ENCODE measurements at places on chromosomes 5 and 9.

GRCh38 chr5:75847561-75848021 is 130.4 kb upstream of the POC5 start:
- no peak for DNase-seq

- no peak for DNase-seq
These were observed 197.6 kb downstream of the NR3C1 start for GRCh38 chr5:143205883-143206195.

GRCh38 chr5:154211641-154212390 is 21.3 kb downstream of the GALNT10 start:
- DNase-seq: no peak

- DNase-seq: no peak
These were observed 3.7 kb upstream of the B4GALT7 start for GRCh38 chr5:177595991-177596774.

GRCh38 chr9:94746541-94747370 is 20.3 kb downstream of the AOPEP start:
- DNase-seq: no peak

DNA sequence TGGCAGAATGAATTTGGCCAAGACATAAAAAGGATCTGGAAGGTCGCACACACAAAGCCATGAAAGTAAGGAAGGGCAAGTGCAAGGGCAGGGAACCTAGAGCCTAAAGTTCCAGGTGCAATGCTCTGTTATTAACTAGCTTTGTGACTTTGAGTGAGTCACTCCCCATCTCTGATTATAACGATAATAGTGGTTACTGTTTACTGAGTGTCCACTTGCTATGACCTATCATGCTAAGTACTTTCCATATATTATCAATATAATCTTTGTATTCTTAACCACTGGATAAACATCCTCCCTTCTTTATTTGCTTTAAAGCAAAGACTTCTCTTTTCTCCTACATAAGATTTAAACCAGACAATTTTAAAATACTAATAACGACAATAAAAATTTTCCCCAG is 504.6 kb upstream of the BRINP1 start:
- no peak for DNase-seq

DNA sequence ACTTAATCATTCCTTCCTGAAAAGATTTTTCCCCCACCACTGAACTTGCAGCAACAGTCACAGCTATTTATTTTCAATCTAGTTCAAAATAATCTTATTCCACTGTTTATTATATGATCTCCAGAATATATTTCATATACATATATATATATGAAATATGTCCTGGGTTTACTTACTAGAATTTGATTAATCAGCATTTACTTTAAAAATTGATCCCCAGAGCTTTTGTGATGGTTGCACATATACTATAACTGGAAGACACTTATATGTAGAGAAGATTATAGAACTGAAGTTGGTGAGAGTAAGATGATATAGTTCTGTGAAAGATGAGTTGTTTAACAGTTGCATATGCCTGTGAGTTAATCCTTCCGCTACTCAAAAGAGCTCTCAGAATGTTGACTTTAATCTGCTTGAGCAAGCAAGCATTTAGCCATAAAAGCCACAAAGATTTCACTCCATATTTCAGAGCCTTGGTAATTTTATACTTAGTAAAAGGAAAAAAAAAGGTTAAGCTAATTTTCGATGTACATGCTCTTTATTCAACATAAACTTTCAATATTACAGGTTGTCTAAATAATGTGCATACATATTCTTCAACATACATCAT is 399.3 kb upstream of the CDH9 start:
- no peak for DNase-seq

- no peak for DNase-seq
These were observed 212.4 kb downstream of the MAPKAP1 start for GRCh38 chr9:125494653-125494915.

DNA sequence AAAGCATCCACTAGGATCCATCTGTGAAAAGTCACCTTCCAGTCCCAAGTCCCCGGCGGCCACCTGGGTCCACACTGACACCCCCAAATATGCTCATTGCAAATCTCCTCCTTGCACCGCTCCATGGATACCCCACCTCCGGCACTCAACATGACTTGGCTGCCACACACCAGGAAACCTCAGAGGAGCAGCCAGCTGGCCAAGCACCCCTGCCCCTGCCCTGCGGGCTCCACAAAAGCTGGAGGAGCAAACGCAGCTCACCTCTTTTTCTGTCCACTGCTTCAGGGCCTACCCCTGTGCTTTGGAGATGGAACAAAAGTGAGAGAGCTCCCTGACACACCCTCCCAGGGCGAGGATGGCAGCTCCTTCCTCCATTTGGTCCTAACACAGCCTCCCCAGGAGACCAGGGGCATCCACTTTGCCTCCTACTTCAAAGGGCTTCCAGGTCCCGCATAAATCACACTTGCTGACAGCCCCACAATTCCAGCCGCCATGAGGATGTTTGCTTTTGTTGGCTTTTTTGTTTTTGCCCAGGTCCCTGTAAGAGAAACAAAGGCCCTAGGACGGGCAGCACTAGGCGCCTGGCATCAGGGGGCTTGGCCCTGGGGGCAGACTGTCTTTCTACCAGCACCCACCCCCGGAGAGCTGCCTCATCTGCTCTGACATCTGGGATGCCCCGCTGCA is 14.8 kb downstream of the ROR2 start:
- no peak for DNase-seq

- no peak for DNase-seq
These were observed 125.1 kb downstream of the HACD4 start for GRCh38 chr9:20906326-20906725.

DNA sequence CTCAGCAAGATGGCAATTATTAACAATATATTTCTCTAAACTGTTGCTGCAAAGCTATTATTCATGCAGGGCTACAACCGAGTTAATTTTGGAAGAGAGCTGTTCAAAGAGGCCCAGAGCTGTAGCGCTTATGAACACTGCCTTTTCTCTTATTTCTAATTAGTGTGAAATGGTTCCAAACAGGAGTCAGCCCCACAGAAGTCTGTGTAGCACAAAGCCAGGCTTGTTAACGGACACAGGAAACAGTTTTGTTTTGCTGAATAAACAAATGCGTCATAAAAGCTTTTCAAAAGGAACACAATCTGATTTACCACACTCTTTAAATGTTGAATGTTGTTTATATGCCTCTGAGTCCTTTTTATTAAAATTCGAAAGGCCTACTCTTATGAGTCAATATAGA is 396.5 kb downstream of the ANXA1 start:
- no peak for DNase-seq

DNA sequence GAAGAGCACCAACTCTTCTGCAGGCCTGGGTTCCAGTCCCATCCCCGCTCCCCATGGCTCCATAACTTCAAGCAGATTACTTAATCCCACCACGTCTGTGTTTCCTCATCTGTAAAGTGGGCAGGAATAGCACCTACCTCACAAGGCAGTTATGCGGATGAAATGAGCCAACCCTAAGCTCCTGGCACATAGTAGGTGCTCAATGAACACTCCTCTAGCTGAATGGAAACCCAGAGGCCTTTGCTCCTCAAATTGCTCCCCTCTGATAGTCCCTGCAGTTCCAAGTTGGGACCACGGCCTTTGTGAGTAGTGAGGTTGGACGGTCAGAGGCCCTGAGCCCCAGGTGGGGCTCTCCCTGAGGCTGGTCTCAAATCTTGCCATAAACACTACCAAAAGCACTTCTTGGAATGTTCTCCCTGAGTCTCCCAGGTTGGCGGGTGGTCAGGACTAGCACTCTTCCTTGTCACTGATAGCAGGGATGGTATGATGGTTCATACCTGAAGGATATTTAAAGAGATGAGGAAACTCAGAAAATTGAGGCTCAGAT is 35.5 kb upstream of the SYNPO start:
- DNase-seq: no peak

DNA sequence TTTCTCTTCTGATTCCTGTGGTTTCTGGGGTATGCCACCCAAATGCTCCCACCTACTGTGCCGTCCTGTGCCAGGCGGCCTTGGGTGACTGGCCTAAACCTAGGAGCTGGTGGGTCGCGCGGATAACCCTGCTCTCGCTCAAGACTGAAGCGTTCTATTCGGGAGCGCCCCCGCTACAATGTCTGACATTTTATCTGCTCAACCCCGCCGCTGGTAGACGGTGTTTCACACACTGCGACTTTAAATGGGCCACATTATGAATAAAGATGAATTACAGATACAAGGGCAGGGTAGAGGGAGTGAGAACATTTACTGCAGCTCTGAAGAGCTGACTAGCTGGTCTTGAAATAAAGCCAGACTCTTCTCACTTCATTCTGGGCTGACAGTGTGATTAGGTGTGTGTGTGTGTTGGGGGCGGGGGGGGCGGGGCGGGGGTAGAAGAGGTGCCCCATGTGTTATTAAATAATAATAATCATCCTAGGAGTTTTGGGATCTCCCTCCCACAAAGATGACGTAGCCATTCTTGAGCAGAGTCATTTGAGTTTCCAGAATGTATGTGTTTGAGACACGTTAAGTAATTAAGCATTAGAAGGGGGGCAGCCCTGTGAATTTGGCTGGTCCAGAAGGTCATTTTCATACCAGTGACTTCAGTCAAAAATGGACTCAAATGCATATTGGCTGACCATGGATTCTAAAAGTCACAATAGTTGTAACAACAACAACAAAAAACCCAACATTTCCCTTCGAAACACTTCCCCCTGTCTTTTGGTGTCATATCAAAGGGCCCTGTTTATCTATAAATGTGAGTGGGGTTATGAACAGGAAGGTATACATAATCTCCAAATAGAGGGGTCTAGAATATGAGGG is 1.0 kb upstream of the PTCH1 start:
- DNase-seq: no peak

- DNase-seq: no peak
These were observed 48.3 kb upstream of the SMARCA2 start for GRCh38 chr9:1966725-1967366.

DNA sequence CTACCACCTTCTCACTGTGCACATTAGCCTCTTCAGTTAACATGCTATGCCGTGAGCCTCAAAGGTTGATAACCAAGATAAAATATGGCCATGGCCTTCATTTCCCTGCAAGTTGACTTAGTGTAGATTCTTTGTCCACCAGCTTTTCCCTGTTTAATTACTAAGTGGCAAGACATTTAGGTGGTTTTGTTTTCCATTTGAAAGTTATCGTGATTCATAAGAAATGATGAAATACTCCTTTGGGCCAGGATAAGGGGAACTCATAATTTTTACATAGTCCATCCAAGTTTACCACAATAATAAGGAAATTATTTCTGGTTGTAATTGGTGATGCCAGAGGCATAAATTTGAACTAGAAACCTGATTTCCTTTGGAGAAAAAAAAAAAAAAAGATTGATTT is 609.6 kb downstream of the TAF11L14 start:
- DNase-seq: no peak

- DNase-seq: no peak
These were observed 59.4 kb upstream of the BASP1 start for GRCh38 chr5:17157916-17158529.

DNA sequence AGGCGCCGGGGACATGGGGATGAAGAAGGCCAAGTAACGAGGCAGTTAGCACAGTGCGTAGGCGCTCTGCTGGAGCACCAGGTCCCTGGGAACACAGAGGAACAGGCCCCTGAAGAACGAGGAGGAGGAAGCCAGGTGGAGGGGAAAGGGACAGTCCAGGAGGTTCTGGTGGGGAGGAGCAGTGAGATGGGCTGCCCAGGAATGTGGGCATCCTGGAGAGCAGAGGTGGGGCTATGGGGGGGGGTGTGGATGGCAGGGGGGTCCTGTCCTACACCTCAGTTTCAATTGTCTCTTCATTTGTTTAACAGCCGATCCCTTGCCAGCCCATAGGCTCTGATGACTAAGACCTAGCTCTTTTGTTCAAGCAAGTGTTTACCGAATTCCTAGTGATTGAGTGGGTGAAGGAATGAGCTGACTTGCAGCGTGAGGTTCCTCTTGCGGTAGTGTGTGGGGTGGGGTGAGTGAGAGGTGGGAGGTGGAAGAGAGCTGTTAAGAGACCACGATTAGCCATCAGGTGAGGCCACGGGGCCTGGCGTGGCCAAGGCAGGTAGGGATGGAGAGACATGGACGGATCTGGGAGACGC is 8.4 kb upstream of the PHYHD1 start:
- peak; percentile 24 for DNase-seq

DNA sequence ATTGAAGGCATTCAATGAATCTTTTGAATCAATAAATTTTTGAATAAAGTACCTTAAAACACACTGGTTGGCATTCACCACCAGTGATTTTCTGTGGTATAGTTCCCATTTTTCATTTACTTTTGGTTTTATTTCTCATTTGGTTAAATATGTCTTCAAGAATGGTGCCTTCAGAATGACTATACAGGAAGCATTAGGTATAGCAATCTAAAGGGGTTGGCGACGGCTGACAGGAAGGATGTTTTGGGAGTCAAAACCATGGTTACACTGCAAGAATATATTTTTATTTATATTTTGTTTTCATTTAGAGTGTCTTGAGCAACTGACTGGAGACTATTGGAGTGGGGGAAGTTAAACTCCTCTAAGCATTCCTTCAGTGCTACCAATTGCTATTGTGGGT is 235.7 kb downstream of the HTR1A start:
- no peak for DNase-seq

GRCh38 chr5:176596689-176597416 is 13.1 kb downstream of the GPRIN1 start:
- no peak for DNase-seq

GRCh38 chr5:78887384-78888118 is 97.6 kb downstream of the ARSB start:
- DNase-seq: no peak

GRCh38 chr9:110260911-110261310 is 4.6 kb upstream of the TXN start:
- DNase-seq: no peak

- DNase-seq: no peak
These were observed 67.8 kb downstream of the COL23A1 start for GRCh38 chr5:178522361-178522760.

- DNase-seq: no peak
These were observed 3.8 kb downstream of the EGR1 start for GRCh38 chr5:138468966-138469539.

DNA sequence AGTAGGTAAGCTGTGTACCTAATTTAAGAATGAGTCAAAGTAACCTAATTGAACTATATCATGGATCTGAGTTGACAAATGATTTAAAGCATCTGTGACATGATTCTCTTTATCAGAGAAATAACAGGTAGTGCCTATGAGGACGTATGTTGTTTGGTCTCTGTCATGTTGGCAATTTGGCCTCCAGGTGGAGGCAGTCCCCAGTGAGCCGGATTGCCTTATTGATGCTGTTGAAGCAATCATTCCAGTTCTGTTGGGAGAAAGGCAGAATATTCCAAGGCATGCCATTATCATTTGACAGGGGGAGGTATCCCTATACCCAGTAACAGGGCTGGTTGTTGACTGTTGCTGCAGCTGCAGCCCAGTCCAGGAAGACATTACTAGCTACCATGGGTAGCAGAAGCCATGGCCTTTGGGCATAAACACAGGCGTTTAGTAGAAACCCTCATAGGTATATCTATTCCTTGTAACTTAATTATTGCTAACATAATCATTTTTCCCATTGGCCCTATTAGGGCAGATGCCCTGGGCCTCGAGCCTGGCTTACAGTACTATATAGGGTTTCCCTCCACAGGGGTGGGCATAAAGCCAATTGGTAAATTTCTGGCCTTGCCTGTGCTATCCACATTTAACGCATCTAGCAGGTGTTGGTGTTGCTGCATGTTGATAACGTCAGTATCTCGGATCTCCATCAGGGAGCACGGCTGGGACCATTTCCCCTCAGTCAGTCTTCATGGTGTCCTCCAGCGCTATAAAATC is 12.2 kb upstream of the SLC22A4 start:
- DNase-seq: no peak
